Trophoblast cell (in vitro differentiated cells and primary cell): ENCODE measurements at places on chromosomes 11 and 22.

DNA sequence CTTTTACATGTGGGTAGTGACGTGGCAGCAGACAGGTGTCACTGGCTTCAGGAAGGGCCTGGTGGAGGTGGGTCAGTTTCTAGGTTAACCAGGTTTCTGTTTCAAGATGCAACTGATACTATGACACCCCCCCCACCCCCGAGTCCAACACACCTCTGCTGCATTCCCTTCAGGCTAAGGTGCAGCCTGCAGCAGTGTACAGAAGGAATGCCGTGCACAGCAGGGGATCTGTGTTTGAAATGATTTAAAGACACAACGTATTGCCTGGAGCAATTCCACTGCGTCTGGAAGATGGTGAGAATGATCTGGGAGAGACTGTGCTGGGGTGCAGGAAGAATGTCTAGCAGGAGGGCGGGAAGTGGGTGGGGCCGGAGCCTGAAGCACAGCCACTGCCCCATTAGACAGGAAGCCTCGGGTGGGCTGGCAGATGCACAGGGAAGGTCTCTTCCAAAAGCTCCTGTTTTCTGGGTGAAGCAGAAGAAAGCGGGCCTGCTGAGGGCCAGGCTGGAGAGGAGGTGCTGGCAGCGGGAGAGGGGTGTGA, 11.9 kb upstream of the TESMIN start:
- peak overlapping the region; percentile 13 for H3K27ac ChIP-seq
- DNase-seq: peak; percentile 96
- H3K27me3 ChIP-seq: no peaks in the 10 kb centered on the region
- H3K4me1 ChIP-seq: peaks cover 4% of the 10 kb centered on the region

- H3K4me3 ChIP-seq: peak within 1 kb of the TSS; percentile 75
- H3K4me1 ChIP-seq: peaks cover 2% of the 10 kb centered on the region
- no peak within 1 kb of the TSS for H3K27ac ChIP-seq
- peak; percentile 93 for DNase-seq
- H3K36me3 ChIP-seq: no peaks in the 10 kb centered on the region
Measured at GRCh38 chr11:75525433-75526191, at the start of gene GDPD5. Gene GDPD5 (minus strand): TSS chr11:75525941. CDS start chr11:75477735, 48,206 bp downstream.

DNA sequence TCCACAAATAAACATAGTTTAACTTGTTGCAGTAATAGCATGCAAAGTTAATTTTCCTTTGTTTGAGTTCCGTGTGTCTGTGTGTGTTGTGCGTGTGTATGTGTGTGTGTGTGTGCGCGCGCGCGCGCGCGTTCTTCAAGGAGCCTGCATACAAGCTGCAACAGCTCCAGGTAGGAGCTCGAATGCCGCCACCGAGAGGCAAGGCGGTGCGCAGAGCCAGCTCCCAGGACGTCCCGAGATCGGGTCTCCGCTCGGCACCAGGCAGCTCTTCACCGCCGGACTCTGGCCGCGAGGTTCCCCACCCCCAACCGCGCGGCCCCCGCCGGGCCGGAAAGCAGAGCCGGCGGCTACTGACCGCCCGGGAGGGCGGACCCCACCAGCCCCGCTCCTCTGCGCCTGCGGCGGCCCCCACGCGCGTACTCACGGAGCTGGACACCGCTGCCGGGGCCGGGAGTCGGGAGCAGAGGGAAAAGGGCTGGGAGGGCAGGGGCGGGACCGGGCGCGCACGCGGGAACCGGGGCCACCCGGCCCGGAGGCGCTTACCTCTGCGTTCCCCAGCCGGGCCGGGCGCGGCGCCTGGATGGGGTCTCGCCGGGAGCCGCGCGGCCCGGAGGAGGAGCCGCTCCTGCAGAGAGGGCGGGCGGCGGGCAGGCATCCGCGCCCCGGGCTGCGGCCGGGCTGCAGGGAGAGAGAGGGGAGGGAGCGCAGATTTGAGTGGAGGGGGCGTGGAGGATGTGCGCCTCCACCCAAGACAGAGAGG, 40.4 kb upstream of the AKIP1 start:
- no peaks in the 10 kb centered on the region for H3K27me3 ChIP-seq
- H3K27ac ChIP-seq: peak overlapping the region; percentile 93
- H3K4me3 ChIP-seq: peak overlapping the region; percentile 93
- H3K4me1 ChIP-seq: peaks cover 6% of the 10 kb centered on the region
- DNase-seq: peak; percentile 43

DNA sequence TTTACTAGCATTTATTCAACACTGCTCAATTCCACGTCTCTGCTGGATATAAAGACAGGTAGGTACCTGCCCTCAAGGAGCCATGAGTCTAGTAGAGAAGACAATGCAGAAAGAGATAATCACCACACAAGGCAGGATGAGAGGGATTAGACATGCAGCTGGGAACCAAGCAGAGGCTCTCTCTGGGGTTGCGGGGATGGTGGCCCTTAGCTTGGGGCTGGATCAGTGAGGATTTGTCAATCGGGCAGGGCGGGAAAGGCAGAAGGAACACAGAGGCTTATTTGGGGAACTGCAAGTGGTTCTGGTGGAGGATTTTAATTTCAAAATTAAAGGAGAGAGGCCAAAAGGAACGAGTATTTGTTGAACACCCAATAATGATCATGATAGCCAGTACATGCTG, 8.5 kb upstream of the DMC1 start:
- H3K36me3 ChIP-seq: no peaks in the 10 kb centered on the region
- H3K27me3 ChIP-seq: no peaks in the 10 kb centered on the region
- no peak overlapping the region for H3K4me3 ChIP-seq

DNA sequence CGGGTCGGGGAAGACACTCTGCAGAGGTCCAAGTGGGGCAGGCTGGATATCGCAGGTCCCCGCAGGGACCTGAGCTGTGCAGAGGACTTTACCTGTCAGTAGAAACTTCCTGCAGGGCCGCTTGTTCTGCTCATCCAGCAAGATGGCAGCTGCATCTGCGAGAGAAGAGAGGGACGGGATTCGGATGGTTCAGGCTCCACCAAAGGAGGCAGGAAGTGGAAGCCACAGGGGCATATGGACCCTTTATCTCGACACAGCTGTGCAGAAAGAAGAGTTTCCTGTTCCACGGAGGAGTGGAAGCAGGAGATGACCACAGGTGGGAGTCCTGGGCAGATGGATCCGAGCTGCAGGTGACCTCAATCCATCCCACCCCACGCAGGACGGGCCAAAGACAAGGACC, 22.5 kb downstream of the CABP7 start:
- H3K4me1 ChIP-seq: no peaks in the 10 kb centered on the region
- DNase-seq: no peak
- H3K27me3 ChIP-seq: no peaks in the 10 kb centered on the region
- H3K27ac ChIP-seq: no peak overlapping the region
- H3K36me3 ChIP-seq: peaks cover 5% of the 10 kb centered on the region

- peak; percentile 70 for DNase-seq
- no peaks in the 10 kb centered on the region for H3K27me3 ChIP-seq
- H3K4me3 ChIP-seq: no peak overlapping the region
- peaks cover 20% of the 10 kb centered on the region for H3K4me1 ChIP-seq
- peak overlapping the region; percentile 100 for H3K27ac ChIP-seq
Measured at GRCh38 chr11:74533421-74533820, 39.9 kb upstream of the LIPT2 start.

DNA sequence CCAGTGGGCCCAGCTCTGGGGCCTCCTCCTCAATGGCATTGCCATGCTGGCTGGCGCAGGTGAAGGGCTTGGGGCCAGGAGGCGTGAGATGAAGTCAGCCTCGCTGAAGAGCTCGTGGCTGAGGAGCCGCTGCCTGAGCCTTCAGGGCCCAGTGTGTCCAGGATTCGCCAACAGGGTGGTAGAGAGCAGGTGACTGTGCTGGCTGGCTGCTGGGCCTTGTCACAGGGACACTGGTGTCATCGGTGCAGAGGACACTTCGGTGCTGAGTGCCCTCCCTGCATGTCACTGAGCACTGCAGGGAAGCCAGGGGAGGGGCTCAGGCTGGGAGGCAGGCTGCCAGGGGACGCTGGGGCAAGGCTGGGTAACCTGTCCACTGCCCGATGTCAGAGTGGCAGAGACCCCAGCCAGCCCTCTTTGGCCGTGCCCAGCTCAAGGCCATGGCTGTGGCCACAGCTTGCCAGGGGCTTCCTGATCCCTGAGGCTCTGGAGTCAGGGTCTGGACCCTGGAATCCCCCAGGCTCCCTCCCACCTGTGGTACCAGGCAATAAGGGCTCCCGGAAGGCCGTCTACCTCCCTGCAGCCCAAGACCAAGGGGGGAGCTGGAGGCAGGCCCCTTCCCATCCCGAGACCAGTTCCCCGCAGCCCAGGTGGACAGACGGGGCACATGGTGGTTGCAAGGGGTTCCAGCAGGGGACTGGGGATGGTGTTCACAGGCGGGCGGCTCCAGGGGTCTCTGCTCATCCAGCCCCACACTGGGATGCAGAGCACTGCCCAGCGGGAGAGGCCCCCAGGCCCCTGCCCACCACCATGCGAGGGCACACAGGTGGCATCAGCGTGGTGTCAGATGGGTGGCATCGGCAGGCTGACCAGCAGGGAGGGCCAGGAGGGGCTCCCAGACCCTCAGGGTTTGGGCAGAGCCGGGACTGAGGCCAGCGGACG, 63.9 kb downstream of the ARFGAP3 start:
- no peak overlapping the region for H3K4me3 ChIP-seq
- H3K27me3 ChIP-seq: no peaks in the 10 kb centered on the region
- no peak for DNase-seq

- H3K36me3 ChIP-seq: peaks cover 90% of the 10 kb centered on the region
- no peak overlapping the region for H3K4me3 ChIP-seq
- H3K27ac ChIP-seq: no peak overlapping the region
- H3K4me1 ChIP-seq: peaks cover 16% of the 10 kb centered on the region
Measured at GRCh38 chr22:50278956-50279619, 8.9 kb upstream of the MAPK11 start.

DNA sequence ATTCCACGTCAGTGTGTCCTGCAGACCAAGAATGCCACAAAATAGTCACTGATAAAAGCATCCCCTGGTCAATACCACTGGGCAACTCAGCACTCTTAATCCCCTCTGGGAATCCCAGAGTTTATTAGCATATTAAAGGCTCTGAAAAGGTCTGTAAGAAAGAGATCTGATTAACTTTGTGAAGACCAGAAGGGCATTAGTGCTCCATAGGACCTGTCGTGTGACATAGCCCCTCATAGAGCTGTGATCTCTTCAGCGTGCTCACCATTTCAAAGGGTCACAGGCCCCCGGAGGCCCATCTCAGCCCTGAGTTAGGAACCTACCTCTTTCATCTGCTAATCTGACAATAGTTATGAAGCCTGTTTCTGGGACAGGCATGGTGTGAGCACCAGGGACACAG, 299.2 kb downstream of the MN1 start:
- H3K27me3 ChIP-seq: no peaks in the 10 kb centered on the region
- no peaks in the 10 kb centered on the region for H3K36me3 ChIP-seq
- no peak for DNase-seq
- H3K27ac ChIP-seq: no peak overlapping the region
- peaks cover 2% of the 10 kb centered on the region for H3K4me1 ChIP-seq

- DNase-seq: no peak
- no peaks in the 10 kb centered on the region for H3K36me3 ChIP-seq
- H3K4me1 ChIP-seq: no peaks in the 10 kb centered on the region
- H3K27me3 ChIP-seq: no peaks in the 10 kb centered on the region
Measured at GRCh38 chr11:103970701-103971249, 65.7 kb upstream of the DDI1 start.

GRCh38 chr22:37476389-37477329, 9.5 kb downstream of the MFNG start:
- H3K36me3 ChIP-seq: no peaks in the 10 kb centered on the region
- H3K27ac ChIP-seq: no peak overlapping the region
- no peak for DNase-seq
- no peak overlapping the region for H3K4me3 ChIP-seq
- H3K4me1 ChIP-seq: no peaks in the 10 kb centered on the region

- H3K4me3 ChIP-seq: no peak overlapping the region
- H3K36me3 ChIP-seq: peaks cover 41% of the 10 kb centered on the region
- H3K27me3 ChIP-seq: no peaks in the 10 kb centered on the region
- peak overlapping the region; percentile 13 for H3K27ac ChIP-seq
Measured at GRCh38 chr11:122781378-122782195, 56.7 kb upstream of the CRTAM start.

- no peaks in the 10 kb centered on the region for H3K36me3 ChIP-seq
- no peaks in the 10 kb centered on the region for H3K27me3 ChIP-seq
- H3K4me1 ChIP-seq: peaks cover 2% of the 10 kb centered on the region
- DNase-seq: no peak
Measured at GRCh38 chr11:92130421-92130831, 94.2 kb upstream of the FAT3 start.

DNA sequence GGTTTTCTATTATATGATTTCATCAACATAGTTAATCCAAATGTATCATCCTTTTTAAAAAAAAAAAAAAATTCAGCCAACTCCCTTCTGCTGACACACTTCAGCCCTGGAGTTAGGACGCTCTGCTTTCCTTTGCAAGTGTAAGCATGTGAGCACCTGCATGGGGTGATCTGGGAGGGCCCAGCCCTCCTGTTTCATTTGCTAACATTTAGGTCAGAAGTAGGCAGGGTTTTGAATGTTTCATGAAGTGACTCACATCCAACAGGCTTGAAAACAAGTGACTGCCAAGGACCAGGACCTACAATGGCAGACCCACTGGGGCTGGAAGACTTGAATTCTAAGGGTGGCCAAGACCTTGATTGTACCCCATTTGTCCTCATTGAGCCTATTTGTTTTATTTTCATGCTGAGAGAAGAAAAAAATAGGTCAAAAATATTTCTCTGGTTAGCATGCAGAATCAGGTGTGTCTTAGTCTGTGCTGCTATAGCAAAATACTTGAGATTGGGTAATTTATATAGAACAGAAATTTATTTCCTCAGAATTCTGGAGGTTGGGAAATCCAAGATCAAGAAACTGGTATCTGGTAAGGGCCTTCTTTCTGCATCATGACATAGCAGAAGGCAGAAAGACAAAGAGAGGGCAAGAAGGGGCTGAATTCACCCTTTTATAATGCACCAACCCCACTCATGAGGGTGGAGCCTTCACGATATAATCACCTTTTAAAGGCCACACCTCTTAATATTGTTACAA, 137.6 kb downstream of the CD44 start:
- no peaks in the 10 kb centered on the region for H3K36me3 ChIP-seq
- H3K27ac ChIP-seq: no peak overlapping the region
- H3K4me1 ChIP-seq: no peaks in the 10 kb centered on the region
- DNase-seq: no peak

DNA sequence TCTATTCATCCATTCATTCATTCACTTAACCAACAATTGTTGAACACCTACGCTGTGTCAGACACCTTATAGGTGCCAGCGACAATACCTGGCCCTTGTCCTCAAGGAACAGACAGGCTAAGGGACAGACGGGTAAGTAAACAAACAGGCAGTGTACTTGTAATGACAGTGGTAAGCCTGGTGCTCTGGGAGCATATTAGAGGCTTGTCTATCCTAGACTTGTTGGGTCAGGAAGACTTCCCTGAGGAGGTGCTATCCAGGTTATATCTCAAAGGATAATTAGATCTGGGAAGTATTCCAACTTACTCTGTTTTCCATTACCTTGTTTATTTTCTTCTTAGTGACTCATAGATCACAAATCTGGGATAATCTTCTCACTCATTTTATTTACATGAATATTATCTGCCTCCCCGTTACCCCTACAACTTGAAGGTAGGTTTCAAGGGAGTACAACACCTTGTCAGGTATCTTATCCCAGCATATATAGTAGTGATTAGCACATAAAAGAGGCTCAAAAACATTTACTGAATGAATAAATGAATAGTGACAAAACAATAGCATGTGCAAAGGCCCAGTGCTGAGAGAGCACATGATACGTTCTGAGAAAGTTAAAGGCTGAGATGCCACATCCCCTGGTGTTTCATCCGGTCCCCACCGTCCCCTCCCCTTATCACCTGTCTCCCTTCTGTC, 75.3 kb upstream of the NCAM1 start:
- H3K36me3 ChIP-seq: no peaks in the 10 kb centered on the region
- H3K4me1 ChIP-seq: no peaks in the 10 kb centered on the region
- no peak overlapping the region for H3K27ac ChIP-seq
- H3K27me3 ChIP-seq: no peaks in the 10 kb centered on the region
- DNase-seq: no peak
- H3K4me3 ChIP-seq: no peak overlapping the region
